Breast epithelium (tissue), 4 donors: ENCODE measurements at places on chromosomes 16 and 17.

- no peak for DNase-seq
Measured at GRCh38 chr16:28084209-28084608, 20.7 kb upstream of the GSG1L start.

- no peak for DNase-seq
Measured at GRCh38 chr17:32277284-32277683, 11.7 kb downstream of the RHBDL3 start.

DNA sequence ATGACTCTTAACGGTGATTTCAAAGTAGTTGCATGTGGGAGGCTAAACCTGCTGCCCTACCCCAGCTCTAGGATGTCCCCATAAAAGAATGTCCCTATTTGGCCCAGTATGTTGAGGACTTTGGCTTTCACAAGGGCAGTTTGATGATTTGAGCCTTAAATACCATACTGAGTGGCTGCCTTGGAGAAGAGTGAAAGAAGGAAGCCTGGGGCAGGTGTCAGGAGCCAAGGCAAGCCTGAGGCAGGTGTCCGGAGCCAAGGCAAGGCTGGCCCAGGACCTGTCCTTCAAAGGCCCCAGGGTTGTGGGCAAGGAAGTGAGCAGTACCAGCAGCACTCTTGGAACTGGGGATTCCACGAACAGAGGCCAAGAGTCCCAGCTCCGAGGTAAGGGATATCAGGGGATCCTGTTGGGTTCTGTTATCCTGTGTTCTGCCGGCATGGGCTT lies 18.6 kb downstream of the ST6GALNAC2 start:
- no peak for DNase-seq

GRCh38 chr17:10616502-10617119 lies 40.5 kb downstream of the MYH3 start:
- peak; percentile 50 for DNase-seq

DNA sequence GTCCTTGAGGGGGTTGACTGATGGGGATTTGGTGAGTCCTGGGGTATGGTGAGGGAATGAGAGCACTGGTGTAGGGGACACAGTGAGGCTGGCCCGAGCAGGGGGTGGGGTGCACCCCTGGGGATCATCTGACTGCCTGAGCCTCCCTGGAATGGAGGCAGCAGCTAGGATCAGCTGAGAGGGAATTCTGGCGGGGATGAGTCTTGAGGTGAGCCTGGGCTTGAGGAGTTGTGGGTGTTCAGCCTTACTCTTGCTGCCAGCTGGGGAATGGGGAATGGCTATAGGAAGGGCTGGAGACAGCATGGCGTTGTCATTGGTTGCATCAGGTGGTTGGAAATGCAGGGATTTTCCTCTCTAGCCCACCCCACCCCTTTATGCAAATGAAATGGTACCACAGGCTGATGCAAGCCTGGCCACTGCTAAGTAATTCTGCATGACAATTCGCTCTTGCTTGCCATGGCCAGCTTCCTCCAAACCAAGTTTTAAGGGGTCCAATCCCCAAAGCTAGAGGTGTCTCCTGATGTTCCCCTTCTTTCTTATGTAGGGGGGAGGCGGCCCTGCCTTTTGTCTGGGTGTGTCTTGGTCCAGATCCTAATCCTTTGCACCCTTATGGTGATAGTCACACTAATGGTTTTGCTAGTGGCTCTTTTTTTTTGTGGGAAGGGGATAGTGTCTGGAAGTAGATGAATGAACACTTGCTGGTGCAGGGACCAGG lies 7.5 kb downstream of the NFE2L1 start:
- no peak for DNase-seq

GRCh38 chr17:78933959-78934568 lies 8.9 kb upstream of the TIMP2 start:
- peak; percentile 94 for DNase-seq

GRCh38 chr16:69194488-69194887 lies 7.5 kb downstream of the SNTB2 start:
- DNase-seq = no peak

GRCh38 chr16:72442385-72443158 lies 270.6 kb upstream of the PMFBP1 start:
- no peak for DNase-seq

- no peak for DNase-seq
Measured at GRCh38 chr17:67427424-67427823, 50.3 kb downstream of the PITPNC1 start.

DNA sequence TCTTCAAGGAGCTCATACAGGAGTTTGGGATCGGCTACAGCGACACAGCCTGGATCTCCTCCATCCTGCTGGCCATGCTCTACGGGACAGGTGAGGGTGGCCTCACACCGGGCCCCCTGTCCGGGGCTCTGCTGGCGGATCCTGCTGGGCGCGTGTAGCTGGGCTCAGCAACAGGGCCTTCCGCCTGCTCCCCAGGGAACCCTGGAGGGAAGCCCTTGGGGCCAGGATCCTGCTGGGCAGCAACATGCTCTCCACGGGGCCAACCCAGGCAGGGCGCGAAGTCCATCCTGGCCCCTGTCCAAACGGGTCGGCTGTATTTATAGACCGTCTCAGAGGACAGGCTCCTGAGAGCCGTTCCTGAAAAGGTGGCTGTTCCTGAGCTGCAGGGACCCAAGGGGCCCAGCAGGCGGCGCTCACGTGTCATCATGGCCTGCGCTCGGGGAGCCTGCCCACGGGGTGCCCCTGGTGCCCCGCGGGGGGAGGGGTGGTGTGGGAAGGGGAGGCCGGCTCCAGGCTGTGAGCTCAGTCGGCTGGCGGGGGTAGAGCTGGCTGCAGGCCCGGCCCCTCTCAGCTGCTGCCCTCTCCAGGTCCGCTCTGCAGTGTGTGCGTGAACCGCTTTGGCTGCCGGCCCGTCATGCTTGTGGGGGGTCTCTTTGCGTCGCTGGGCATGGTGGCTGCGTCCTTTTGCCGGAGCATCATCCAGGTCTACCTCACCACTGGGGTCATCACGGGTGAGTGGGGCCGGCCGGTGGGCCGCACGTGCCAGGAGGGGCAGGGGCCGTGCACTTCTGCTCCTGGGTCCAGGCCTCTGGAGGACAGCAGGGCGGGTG lies 7.5 kb downstream of the SLC16A3 start:
- no peak for DNase-seq

- no peak for DNase-seq
Measured at GRCh38 chr17:66322764-66323163, 20.4 kb downstream of the PRKCA start.

GRCh38 chr16:80993307-80993706 lies 13.4 kb downstream of the CMC2 start:
- no peak for DNase-seq

GRCh38 chr17:8412089-8412488 lies 14.5 kb upstream of the RNF222 start:
- no peak for DNase-seq

- DNase-seq = no peak
Measured at GRCh38 chr17:39767147-39767546, 29.4 kb downstream of the GRB7 start.

DNA sequence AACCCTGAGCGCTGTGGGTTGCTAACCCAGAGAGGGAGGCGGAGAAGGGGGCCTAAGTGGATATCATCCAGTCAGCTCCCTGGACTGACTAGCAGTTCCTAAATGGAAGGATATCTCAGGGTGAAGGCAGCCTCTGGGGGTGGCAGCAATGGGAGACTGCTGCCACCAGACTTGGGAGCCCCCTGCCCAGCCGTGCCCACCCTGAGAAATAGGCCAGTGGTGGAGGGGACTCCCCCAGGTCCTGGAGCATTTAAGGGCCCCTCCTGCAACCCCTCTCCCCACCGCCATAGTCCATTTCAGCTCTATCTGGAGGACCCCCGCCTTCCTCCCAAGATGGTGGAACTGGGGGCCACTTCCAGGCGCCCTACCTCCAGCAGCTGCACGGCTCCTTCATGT lies 8.4 kb downstream of the TSPOAP1 start:
- DNase-seq = no peak

DNA sequence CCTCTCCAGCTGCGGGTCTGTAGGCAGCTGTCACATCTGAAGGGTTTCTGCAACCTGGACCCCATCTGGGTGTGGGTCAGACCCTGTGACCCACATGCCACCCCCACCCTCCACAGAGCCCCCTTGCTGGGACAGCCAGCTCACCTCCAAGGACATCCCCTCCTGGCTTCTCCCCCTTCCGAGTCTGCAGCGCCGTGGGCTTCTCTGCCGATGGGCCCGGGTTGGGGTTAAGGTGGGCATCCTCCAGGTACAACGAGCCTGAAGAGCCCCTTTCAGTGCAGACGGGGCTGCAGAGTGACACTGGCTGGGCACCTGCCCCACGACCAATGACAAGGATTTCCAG lies 28.9 kb downstream of the OR1D5 start:
- no peak for DNase-seq

GRCh38 chr16:729768-730665 lies 3.1 kb downstream of the HAGHL start:
- no peak for DNase-seq

- DNase-seq = no peak
Measured at GRCh38 chr16:80319181-80319580, 221.6 kb upstream of the DYNLRB2 start.

GRCh38 chr17:12041312-12041711 lies 20.6 kb downstream of the MAP2K4 start:
- DNase-seq = no peak

DNA sequence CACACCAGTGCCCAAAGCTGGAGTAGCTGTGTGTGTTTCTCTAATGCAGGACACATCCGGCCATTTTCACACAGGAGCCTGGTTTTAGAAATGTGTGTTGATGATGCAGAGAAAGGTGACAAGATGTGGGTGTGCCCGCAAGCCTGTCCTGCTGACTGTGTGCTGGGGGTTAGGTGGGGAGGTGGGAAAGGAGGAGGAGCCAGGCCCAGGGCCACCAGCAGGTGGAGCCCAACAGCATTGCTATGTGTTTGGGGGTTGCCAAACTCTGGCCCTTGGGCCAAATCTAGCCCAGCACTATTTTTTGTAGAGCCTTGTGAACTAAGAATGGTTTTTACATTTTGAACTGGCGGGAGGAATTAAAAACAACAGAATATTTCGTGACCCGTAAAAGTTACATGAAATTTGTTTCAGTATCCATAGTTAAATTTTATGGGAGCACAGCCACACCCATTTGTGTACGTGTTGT lies 61.7 kb upstream of the LGALS9 start:
- no peak for DNase-seq

GRCh38 chr17:46832331-46832821 lies 13.9 kb upstream of the WNT3 start:
- DNase-seq = no peak

DNA sequence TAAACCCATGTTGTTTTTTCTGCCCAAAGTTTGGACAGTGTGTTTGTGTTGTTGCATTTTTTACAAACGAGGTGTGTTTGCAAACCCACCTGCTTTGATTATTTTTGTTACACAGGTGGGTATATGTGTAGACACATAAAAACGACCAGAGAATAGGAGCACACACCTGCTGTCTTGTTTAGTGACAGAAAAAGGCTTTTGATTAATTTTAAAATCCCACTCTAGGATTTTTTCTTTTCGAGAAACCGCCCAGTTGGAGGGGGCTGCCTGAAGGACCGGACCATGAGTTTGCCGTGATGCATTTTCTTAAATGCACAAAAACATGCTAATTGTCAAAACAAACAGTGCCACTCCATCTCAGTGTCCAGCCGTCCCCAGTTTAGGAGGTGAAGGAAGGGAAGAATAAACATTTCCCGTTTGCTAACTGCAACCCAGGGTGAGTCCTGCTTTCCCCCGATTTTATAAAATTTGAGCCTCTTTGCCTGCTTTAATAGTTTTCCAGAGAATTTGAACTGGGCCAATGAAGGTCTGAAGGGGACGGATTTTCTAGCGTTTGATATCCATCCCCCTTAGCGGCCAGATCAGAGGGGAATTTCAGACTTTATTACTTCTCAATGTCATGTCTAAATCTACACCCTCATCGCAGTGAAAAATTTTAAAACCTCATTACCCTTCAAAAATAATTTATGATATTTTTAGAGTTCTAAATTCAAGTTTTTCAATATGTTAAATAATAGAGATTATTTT lies 3.2 kb downstream of the FOXC2 start:
- no peak for DNase-seq

- no peak for DNase-seq
Measured at GRCh38 chr17:74347646-74348045, 14.0 kb downstream of the BTBD17 start.

- no peak for DNase-seq
Measured at GRCh38 chr17:80146121-80147034, 550 bp downstream of the EIF4A3 start.

DNA sequence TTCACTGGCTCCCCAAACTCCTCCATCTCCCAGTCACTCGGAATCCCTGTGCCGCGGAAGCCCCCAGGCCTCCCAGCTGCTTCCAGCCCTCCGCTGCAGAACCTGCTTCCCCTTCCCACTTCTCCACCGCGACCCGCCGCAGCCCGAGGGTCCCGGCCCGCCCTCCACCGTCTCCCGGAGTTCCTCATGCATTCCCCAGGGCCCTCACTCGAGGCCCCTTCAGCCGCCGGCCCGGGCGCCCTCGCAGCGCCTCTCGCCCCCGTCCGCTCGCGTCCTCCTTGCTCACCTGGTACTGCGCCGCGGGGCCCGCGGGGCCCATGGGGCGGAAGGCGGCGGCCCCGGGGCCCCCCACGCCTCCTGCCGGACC lies 329 bp downstream of the SMARCD2 start:
- DNase-seq = peak; percentile 46

- DNase-seq = no peak
Measured at GRCh38 chr17:64217249-64217691, 45.8 kb downstream of the TEX2 start.

DNA sequence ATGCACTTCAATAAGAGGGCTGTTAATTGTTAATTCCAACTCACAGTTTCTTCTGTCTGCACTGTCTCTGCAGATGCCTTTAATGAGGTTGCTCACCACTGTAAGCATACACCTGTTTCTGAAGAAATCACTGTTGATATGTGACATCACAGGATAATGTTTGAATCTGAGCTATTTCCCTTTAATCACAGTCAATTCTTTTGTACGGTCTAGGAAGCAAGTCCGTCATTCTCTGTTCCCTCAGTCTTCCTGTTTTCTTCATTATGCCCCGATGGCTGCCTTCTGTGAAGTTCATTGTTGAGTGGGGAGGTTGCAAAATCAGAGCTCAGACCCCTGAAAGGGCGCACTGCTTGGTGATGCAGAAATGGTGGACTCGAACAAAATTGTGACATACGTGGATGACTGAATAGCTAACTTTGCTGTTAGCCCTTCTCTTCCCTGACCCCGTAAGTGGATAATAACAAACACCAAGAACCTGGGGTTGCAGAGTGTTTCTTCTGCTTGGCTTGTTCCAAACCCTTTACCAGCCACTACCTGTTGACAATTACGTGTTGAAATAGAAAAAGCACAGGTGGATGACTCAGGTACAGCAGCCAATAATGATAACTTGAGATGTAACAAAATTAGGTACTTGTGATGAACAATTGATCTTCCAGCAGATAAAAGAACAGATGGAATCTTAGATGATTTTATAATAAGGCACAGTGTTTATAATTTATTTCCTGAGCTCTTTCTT lies 71.9 kb upstream of the AXIN2 start:
- no peak for DNase-seq

DNA sequence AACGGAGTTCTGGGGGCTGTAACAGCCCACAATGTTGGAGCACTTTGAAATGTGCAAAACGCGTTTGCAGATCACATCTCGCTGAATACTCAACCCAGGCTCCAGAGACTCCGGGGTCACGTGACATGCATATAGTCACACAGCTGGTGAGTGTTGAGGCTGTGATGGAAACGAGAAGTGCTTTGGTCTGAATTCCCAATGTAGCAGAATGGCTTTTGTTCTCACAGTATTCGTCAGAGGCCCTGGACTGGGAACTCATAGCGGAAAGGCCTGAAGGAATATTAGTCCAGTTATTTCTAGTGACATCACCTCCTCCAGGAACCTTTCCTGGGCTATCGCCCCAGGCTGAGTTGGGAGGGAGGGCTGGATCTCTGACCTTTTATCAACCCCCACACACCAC lies 95.8 kb upstream of the CRHR1 start:
- no peak for DNase-seq
